ENCODE measurements at places on chromosomes 6 and 20.

GRCh38 chr20:661474-662270, 8.7 kb upstream of the SRXN1 start:
- peak; percentile 81 for DNase-seq

- DNase-seq: peak; percentile 89
Observed at GRCh38 chr6:32868257-32868788, 14.3 kb downstream of the PSMB9 start.

- DNase-seq: peak; percentile 64
Observed at GRCh38 chr6:167676666-167677421, 149.9 kb upstream of the AFDN start.

DNA sequence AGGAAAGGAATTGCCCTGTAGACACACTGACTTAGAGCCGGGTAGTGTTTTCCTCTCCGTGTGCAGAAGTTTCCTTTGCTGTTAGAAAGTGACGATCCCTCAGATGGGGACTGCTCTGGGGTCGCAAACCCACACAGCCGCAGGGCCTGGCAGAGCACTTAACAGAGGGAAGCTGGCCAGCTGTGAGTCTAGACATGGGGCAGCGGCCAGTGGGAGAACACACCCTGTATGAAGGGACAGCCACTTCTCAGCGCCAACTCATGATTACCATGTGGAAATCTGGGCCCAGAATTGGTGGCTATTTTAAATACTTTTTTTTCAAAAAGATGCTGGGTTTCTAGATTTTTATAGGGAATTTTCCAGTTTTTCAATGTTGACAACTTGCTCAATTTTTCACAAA, 39.4 kb downstream of the SLC9A8 start:
- DNase-seq: peak; percentile 31

- no peak for DNase-seq
Observed at GRCh38 chr20:21583486-21584168, 69.8 kb upstream of the NKX2-2 start.

DNA sequence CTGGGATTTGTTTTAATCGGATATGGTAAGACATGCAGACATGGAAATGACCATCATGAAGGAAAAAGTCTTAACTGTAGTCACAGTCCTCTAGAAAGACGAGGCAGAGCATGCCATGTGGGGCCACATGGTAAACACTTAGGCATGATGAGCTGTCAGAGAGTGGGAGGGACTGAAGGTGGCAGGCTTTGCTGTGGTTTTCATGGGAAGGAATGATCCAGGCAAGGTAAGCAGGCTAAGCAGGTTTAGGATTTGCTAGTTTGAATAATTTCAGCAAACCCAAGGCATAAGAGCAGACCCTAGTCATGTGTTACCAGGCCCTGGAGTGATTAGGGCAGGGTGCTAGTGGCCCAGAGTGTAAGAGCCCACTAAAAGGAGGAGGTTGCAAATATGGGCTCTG, 47.2 kb upstream of the STMND1 start:
- no peak for DNase-seq

- no peak for DNase-seq
Observed at GRCh38 chr6:112330071-112330878, 16.9 kb upstream of the RFPL4B start.

DNA sequence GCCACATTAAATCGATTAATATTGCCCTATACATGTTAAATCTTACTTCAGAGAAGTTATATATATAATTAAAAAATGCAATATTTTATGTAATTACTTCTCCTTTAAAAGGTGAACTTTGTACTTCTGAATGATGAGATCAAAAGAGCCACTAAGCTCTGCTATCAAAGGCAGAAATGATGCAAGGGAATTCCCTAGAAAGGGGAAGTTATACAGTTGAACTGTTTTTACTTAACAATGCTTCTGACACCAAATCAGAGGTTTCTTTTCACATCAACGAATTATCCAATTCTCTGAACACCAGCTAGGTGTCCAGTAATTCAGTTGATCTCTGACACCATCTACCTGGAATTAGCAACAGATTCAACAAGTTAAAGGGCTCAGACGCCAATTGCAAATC, 319.9 kb upstream of the TSHZ2 start:
- DNase-seq: no peak

DNA sequence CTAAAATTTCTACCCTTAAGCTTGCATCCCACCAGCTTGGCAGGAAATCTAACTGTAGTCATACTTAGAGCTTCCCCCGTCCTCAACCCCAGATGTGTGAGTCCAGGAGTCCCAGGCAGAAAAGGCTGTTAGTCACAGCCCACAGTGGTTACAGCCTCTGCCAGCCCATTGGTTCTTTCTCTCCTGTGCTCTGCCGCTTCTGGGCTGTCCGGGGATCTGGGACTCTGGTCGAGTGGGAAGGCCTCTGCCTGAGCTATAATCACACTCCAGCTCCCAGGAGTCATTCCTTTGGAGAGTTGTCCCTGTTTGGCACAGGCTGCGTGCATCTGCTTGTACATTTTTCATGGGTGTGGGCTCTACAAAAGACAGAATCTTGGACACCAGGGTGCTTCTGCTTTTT, 45.6 kb upstream of the FYN start:
- DNase-seq: no peak

DNA sequence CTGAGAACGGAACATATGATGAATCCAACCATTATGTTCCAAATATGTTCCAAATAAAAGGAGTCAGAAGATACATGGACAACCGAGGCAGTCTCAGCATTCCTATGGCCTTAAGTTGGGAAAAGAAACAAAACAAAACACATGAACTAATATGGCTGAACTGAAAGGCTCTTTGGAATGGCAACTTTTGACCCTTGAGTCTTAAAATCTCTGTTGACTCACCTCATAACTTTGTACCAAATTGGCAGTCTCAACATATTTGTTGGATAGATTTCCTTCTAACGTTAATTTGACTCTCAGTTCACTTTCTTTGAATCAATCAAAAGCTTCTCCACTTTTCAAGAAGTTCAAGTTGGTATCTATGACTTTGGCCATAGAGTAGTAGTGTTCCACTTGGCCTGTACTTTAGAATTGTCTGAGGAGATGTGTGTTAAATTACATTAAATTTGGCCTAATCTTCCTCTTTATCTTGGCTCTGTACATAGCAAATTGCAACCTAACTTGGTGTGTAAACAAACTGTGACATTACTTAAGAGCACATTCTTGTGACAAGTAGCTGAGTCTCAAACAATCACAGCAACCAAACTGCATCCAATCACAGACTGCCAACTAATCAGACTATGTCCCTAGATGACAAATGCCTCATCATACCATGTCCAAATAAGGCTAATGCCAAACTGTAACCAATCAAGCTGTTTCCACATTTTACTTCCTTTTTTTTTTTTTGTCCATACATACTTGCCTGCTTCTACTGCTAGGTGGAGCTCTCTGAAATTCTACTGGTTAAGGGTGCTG, 208.8 kb downstream of the BMP2 start:
- DNase-seq: no peak

GRCh38 chr6:144349690-144350527, 64.8 kb downstream of the UTRN start:
- no peak for DNase-seq

DNA sequence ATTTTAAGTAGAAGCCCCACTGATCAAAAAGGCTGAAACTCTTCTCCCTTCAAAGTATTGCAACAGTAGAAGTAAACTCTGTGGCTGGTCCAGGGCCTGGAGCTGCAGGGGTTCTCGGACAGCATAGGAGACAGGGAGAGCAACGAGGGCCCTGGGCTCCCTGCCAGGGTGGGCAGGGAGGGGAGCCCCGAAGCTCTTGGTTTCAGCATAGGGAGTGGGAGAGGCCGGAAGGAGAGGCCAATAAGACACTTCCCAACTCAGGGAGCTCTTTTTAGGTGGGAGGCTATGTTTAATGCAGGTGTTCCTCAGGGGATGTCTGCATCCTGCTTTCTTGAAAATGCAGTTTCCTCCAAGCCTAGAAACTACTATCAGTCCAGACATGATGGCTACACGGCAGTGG, 91.1 kb downstream of the LY86 start:
- DNase-seq: no peak

GRCh38 chr6:41581381-41581991, 35.3 kb downstream of the FOXP4 start:
- no peak for DNase-seq

GRCh38 chr20:48171626-48172356, 386.5 kb upstream of the SULF2 start:
- peak; percentile 40 for DNase-seq

DNA sequence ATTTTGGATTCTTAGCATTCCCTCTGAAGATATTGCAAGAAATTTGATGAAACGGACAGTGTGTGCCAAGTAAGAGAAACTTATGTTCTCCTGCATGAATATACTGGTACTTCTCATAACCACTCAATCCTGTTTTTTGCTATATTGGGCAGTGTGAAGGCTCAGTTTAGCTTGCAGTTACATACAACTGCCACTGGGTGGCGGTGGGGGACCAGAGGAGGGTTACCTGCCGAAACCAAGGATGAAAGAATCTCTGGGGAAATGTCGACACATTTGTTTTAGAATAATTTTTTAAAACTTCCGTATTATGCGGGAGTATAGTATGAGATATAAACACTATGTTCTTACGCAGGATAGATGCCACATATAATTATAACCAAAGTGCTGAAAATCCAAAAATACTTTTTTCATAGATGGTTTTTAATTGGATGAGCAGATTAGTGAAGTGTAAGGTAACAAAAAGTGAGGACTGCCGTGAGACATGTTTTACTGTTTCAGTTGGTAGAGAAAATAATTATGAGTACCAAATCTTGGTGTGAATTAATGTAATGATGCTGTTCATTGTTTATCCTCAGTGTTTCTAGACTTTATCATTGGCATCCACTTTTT, 9.7 kb downstream of the TRMT11 start:
- DNase-seq: peak; percentile 86

DNA sequence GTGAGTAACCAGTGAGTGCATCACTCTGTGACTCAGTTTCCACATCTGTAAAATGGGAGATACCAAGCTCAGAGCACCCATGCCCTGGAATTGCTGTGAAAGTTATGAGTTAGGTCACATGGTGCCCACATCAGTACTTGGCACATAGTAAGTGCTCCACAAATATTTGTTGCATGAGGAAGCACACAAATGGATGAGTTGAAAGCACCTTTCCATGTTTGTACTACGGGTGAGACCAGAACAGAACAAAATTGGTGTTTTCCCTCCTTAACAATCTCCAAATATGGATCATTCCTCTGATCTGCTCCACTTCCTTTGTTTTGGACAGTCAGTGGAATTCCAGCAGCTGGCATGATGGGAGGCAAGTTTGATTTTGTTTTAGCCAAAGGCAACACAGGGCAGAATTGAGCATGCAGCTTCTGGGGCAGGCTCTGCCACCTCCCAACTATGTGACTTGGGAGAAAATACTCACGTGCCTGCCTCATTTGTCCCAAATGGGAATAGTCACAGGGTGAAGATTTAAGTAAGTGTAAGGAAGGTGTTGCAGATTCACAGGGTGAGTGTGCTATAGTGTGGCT, 503.7 kb upstream of the SULF2 start:
- DNase-seq: no peak

- DNase-seq: no peak
Observed at GRCh38 chr6:167152862-167153261, 4.9 kb downstream of the GPR31 start.

- DNase-seq: peak; percentile 80
Observed at GRCh38 chr6:36679043-36679833, 724 bp downstream of the CDKN1A start.

- DNase-seq: peak; percentile 93
Observed at GRCh38 chr6:27553123-27553904, 80.4 kb upstream of the ZNF184 start.

DNA sequence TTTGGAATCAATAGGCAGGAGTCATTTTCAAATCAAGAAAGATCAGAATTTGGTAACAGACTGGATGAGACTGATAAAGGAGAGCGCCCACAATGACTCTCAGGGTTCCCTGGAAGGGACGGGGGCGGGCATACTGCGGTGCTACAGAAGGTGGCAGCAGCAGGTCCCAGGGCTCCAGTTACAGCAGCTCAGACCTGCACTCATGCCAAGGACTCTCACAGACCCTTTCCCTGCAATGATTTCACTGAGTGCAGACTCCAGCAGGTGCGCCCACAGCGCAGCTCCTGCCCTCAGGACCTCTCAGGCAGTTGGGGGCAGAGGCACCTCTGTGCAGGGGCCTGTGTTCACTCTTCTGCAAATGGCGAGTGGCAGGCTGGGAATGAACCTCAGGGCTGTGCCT, 359.8 kb downstream of the ZFAND3 start:
- DNase-seq: peak; percentile 59

- no peak for DNase-seq
Observed at GRCh38 chr20:5342021-5342420, 25.3 kb upstream of the PROKR2 start.

GRCh38 chr6:169097381-169097959, 156.2 kb downstream of the THBS2 start:
- DNase-seq: no peak

GRCh38 chr6:6654599-6655575, 66.4 kb downstream of the LY86 start:
- no peak for DNase-seq

- no peak for DNase-seq
Observed at GRCh38 chr6:71346334-71346694, 57.7 kb downstream of the OGFRL1 start.

GRCh38 chr6:111952821-111953540, 79.7 kb upstream of the FYN start:
- no peak for DNase-seq
